Amniotic stem cell (primary cell): ENCODE measurements at places on chromosomes 5 and 9.

DNA sequence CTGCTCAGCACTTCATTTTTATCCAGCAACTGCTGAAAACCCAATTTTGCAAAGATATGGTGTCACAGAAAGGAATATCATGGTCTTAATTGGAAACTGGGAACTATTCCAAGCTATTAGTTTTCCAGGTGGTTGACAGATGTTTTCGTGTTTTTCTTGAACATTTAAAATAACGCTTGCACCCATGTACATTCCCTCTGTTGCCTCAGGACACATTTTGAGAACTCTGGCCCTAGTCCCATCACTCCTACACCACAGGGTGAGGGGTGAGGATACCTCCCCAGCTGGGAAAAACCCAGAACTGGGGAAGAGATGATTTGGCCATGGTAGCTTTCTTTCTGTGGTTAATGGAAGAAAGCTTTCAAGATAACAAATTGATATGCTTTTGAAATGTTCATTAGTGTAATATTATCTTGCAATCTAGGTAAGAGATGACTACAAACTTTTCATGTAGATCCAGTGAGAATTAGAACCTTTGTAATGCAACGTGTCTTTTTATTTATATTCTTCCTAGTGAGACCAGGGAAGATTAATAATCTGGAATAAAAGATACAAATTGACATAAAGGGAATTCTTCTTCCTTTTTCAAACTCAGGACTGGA lies 627.0 kb downstream of the RAB3C start:
- DNase-seq, result no peak

- no peak for DNase-seq
Observed at GRCh38 chr9:109568568-109569210, 70.6 kb upstream of the PTPN3 start.

DNA sequence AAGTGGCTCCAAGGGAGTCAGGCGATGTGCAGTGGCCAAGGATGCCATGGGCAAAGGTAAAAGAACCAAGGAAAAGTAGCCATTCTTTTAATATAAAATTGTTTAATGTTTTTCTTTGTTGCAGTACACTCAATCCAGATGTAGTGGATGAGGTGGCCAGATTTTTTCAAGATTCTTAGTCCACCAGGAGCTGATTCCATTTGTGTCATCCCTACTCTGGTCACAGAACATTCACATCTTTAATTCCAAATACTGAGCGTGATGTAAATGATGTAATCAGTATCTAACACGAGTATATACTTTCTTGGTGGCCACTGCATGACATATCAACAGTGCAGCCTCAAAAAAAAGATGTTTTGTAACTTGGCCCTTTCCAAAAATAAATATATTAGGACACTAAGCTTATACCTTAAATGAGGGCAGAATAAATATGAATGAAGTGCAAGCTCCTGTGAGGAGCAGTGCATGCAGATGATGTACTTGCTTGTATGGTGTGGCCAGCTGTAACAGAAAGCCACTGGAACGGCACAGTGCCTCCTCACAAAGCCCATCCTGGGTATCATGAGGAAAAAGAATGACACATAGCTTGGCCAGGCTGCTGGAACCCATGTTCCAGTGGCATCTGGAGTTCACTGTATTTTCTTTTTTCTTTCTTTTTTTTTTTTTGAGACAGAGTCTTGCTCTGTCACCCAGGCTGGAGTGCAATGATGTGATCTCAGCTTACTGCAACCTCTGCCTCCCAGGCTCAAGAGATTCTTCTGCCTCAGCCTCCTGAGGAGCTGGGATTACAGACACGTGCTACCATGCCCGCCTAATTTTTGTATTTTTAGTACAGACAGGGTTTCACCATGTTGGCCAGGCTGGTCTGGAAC lies 6.5 kb upstream of the SPATA24 start:
- no peak for DNase-seq

DNA sequence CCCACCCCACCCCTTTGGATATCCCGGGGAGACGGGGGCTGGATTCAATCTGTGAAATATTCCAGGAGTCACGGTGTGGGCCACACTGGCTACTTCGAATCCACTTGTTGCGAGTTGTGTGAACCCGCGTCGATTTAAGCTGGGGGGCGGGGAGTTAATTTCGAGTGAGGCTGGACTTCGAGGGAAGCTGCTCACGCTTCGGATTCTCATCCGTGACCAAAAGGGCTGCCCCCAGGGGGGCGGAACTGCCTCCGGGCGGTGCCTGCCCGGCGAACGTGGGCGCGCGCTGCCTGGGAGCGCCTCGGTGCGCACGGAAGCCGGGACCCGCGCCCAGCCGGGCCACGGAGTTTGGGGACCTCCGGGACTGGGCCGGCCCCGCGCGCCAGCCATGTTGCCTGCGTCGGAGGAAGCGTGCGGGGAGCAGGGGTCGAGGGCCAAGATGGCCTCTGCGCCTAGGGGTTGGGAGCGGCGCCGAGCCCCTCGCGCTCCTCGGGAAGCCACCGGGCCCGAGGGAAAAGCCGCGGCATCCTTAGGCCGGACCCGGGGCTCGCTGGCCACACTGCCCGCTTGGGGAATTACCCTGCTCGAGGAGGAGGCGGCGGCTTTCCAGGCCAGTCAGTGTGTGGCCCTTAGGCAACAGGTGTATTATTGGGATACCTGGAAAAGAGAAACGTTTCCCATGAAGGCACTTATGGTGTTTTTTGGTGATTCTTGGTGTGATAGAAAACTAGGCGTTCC lies 975 bp downstream of the OCLN start:
- DNase-seq, result no peak

GRCh38 chr9:134854541-134854981 lies 26.0 kb upstream of the FCN2 start:
- no peak for DNase-seq

GRCh38 chr9:93361995-93362394 lies 89.5 kb upstream of the FAM120A start:
- DNase-seq, result no peak

DNA sequence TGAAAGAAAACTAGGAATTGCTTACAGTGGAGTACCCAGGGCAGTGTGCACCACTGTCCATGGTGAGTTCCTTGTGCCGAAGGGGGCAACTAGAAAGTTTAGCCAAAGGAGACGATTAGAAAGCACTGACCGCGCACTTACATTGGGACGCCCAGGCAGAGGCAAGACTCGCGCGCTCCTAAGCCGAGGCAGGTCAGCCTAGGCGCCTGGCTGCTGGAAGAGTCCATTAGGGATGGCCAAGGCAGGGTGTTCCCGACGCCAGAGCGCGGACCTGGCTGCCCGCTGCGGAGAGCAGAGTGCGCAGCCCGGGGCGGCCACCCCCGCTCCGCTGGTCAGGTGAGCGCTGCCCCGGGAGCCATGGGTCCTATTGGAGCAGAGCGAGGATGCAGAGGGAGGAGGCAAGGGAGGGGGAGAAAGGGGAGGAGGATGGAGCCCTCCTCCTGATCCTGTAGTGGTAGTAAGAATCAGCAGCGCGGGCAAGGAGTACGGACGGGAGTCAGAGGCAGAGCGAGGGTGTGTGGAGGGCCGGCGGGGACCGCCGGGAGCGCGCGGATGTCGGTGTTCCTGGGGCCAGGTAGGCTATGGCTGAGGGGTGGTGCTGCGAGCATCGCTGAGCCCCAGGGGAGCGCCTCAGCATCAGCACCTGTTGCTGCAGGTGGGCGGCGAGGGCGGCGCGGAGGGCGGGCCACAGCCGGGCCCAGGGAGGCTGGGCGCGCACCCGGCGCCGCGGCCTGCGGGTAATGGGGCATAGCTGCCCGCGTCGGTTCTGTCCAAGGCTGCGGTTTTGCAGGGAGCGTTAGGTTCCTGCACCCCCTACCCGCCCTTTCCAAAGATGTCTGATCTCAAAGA lies at the start of gene ADGRV1:
TSS of gene ADGRV1 (plus strand) at position 454 of the 849 bp plus-strand sequence. CDS start at position 553, 99 bp downstream.
- DNase-seq, result no peak

DNA sequence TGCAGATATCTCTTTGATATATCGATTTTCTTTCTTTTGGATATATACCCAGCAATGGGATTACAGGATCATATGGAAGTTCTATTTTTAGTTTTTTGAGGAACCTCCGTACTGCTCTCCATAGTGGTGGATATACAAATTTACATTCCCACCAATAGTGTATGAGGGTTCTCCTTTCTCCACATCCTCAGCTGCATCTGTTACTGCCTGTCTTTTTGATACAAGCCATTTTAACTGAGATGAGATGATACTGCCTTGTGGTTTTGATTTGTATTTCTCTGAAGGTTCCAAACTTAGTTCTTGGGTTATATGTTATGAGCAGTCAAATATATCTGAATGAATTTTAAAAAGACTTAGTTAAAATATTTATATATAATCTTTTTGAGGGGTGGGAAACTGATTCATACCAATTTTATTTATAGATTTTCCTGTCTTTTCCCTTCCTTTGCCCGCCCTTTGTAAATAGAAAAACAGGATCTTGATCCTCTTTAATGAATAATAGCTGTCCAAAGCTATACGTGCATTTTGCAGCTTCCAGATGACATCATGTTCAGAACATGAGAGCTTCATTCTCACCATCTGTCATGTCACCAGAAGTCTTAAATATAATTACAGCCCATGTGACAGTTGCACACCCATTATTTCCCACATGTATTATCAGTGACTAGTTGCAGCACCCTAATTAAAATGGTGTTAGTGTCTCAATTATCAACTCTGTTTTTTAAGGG lies 6.2 kb upstream of the ARHGEF28 start:
- no peak for DNase-seq

DNA sequence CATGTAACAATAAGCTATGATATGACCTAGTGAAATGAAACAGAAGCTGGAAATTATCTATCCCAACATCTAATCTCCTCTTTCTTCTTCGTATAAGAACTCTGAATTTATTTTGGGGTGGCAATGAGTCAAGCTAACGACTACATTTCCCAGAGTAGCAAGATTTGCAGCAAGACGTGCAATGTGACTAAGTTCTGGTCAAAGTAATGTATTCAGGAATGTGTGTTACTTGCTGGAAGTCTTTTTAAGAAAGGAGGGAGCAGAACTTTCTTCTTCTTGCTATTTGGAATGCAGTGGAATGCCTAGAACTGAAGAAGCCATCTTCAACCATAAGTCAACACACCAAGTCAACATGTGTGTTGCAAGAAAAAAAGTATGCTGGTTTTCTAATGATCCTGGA lies 406.6 kb upstream of the MEF2C start:
- no peak for DNase-seq

GRCh38 chr5:41275813-41276512 lies 62.6 kb upstream of the C6 start:
- no peak for DNase-seq

DNA sequence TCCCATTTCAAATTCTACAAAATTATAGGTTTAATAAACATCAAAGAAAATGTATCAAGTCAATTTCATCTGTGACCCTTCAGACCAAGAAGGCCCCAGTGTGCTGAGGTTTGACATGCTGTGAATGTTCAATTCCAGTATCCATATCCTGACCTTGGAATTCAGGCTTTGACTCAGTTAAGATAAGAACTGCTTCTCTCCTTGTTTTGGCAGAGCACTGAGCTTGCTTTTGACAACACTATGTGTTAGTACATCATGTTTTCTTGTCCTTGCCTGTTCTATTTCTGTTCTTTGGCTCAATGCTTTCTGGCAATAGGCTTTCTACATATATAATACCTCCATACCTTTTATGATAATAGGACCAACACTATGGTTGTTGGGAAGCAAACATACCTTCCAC lies 105.6 kb downstream of the PLCXD3 start:
- DNase-seq, result no peak

DNA sequence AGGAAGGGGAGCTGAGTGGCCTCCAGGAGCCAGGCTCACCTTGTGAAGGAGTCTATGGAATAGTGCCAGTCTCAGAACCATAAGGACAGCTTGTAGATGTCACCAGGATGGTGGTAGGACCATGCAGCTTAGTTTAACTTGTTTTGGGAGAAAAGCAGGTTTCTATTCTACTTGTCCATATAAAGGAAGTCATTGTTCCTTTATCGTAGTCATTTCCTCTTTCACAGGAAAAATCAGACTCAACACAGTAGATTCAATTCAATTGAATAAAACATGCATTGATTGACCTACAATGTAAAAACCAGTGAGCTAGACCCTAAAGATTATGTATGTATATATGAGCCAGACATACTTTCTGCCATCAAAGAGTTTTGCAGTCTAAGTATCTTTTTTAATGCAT lies 53.3 kb downstream of the MEGF10 start:
- no peak for DNase-seq
